ENCODE measurements at places on chromosomes 4 and X. TPM values are rescaled to one million over a fixed set of nuclear protein-coding genes. Genes with fewer than 3 reads are reported as not detected.

DNA sequence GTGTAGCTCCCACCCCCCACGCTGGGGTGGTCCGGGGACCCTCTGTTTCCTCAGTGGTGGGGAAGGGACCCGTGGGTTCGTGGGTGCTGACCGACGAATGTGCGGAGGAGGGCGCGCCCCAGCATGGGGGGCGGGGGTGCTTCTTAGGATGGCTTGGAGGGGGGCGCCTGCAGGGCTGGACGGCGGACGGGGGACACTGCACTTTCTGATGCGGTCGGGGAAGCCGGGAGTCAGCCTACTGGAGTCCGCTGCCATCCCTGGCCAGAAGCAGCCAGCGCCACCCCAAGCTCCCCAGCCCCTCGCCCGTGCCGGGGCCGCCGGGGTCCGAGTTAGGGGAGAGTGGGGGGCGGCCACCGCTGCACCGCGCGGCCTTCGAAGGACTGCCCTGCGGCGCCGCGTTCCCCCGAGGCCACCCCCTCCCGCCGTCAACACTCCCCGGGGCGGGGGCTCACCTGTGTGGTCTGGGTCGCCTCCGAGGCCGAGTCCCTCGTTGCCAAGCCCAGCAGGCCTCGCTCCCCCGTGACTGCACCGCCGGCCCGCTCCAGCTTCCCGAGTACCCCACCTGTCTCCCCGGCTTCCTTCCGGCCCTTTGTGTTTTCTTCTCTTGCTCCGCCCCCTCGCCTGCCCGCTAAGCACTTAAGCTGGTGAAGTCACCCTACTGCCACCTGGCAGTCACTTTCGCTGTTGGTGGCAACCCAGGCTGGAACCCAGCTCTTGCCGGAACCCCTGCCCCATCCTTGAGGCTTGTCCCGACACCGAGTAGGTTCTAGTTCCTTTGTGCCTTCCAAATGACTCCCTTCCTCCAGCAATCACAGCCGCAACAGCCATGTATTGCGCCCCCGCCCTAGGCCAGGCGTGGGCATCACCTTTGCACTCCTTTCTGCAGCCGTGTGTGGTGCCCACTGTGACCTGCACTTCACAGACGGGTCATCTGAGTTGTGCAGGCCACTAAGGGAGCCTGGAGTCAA lies at the start of gene OCIAD2:
OCIAD2 (minus strand) TSS at position 569 of the 968 bp plus-strand sequence. CDS start 2,225 bp downstream, outside the sequence.
- no peak for DNase-seq
- H3K36me3 ChIP-seq = peaks cover 18% of the 10 kb centered on the region
- H3K27me3 ChIP-seq = no peaks in the 10 kb centered on the region
- H3K4me3 ChIP-seq = peak within 1 kb of the TSS; percentile 74

- peaks cover 3% of the 10 kb centered on the region for H3K36me3 ChIP-seq
- H3K4me1 ChIP-seq = no peaks in the 10 kb centered on the region
- H3K27ac ChIP-seq = no peak overlapping the region
- no peak overlapping the region for H3K4me3 ChIP-seq
- DNase-seq = no peak
These were observed 38.0 kb downstream of the PI4K2B start for GRCh38 chr4:25271866-25272265.

DNA sequence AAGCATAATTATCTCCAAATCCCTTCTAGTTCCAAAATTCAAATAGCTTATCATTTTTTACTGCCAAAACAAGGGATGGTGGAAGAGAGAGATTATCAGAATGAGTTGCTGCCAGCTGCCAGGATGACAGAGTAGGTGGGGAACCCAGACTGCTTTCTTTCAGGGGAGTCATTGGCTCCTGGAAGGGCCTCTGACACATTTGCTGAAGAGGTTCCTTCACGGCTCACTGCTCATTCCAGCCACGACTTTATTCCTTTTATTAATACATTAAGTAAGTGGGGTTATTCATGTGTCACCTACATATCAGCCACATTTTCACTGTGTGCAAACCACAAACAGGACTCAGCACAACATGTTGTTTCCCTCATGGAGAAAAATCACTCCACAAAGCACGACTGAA lies 12.7 kb upstream of the SMIM43 start:
- H3K27ac ChIP-seq = no peak overlapping the region
- no peaks in the 10 kb centered on the region for H3K36me3 ChIP-seq
- H3K4me3 ChIP-seq = no peak overlapping the region

DNA sequence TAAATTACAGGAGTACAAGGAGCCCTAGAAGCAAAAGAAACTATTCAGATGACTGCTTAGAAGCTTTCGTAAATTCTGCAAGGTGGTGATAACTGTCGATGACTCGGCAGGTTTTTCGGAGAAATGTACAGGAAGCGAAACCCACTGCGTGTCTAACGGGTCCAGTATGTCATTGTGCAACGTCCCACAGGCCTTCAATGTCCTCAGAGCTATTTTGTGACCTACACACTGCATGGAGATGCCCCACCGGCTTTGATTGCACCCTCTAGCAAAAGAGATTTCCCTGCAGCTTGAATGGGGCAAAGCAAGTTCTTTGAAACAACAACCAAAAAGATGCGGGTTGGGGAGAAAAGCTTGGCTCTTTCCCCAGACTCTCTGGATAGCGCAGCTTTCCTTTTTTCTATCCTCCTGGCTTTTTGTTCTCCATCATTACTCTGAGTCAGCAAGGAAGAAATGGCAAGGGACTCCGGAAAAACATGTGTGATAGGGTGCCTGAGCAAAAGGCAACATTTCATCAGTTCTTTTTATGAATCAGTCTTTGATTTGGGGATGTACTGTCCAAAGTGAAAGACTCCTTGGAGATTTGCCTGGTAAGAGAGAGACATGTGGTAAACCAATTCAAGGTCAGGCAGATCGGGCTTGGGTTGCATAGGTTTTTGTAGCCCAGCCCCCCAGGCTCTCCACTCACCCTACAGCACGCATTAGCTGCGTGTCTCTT lies 112.0 kb upstream of the TBL1X start:
- H3K27ac ChIP-seq = no peak overlapping the region
- no peaks in the 10 kb centered on the region for H3K36me3 ChIP-seq
- H3K4me3 ChIP-seq = no peak overlapping the region
- no peak for DNase-seq
- H3K4me1 ChIP-seq = peaks cover 4% of the 10 kb centered on the region

- no peaks in the 10 kb centered on the region for H3K4me1 ChIP-seq
- DNase-seq = no peak
- H3K4me3 ChIP-seq = no peak overlapping the region
- H3K27me3 ChIP-seq = no peaks in the 10 kb centered on the region
These were observed 85.8 kb downstream of the CXXC4 start for GRCh38 chr4:104408878-104409277.

MAGEA11 gene
- not detected for polyA plus RNA-seq
